ENCODE measurements at places on chromosomes 3 and 15.

- DNase-seq, result peak; percentile 56
These were observed 27.5 kb downstream of the BHLHE40 start for GRCh38 chr3:5006755-5007202.

GRCh38 chr3:4494895-4495264 is 1.7 kb downstream of the ITPR1 start:
- DNase-seq, result no peak

GRCh38 chr3:85258819-85259218 is 300.0 kb downstream of the CADM2 start:
- no peak for DNase-seq

DNA sequence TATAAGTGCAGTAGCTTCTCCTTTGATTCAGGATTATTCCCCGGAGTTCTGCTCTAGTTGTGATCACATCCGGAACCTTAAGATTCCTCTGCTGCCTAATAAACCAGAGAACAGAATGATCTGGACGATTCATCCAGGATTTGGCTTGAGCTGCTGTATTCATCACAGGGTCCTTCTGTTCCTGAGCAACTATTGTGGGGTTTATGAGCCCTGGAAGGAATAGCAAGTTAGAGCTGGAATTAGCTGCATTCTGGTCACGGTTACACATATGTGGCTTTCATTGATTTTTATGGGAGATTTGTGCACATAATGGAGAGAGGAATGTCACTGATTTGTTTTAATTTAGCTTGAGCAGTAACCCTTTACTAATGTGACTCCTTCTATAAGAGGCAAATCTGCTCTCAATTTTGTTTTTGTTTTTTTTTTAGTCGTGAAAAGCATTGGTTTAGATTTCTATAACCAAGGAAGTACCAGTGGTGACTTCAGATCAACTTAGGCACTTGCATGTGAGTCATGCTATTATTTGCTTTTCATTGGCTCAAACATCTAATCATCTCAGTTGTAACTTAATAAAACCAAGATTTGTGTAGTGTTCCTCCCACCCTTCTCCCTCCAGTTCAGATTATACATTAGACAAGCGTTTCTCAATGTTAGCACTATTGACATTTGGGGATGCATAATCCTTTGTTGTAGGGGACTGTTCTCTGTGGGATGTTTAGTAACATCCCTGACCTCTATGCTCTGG is 148.5 kb downstream of the OTOL1 start:
- DNase-seq, result no peak

GRCh38 chr15:56369234-56369633 is 4.0 kb downstream of the TEX9 start:
- DNase-seq, result no peak

GRCh38 chr3:126870608-126871210 is 112.2 kb upstream of the PLXNA1 start:
- DNase-seq, result no peak

GRCh38 chr3:53240989-53241972 is 14.5 kb downstream of the TKT start:
- DNase-seq, result no peak

DNA sequence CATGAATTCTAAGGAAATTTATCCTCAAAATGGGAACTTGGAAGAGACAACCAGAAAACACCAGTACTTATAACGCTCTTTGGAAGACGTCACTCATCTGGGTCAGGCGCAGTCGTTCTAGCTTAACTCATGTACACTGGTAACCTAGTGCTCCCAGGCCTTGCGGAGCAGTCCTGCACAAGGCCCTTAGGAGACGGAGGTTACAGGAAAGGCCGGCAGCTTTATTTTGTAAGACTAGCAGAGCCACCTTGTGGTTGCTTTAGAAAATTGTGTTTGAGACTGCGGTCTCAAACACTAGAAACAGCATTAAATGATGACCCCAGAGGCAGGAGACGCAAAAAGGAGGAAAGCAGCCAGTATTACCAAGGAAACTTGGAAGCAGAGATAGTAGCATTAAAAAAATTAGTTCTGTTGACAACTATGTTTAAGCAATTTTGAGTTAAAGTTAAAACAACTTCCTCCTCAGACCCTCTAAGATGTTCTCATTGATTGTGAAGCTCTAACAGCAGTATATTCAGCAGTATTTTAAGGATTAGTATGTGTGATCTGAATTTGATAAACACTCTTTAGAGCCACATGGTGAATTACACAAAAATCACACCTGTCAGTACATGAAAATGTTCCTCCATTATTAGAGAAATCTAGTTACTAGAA is 141.9 kb upstream of the C2CD4B start:
- DNase-seq, result no peak

DNA sequence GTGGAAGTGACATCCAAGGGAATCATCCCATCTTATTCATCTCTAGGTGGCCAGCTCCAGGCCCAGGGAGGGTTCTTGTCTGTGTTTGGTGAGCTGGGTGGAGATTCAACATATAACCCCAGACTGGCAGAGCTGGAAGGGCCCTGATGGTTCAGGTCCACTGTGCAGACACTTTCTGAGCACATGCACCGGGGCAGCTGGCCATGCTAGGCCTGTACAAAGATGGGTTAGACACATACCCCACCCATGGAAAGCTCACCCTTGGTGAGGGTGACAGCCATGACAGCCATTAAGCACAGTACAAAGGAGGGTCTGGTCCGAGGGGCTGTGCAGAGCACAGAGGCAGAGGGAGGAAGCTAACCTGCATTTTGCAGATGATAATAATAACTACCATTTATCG is 100.4 kb downstream of the CORO2B start:
- no peak for DNase-seq

DNA sequence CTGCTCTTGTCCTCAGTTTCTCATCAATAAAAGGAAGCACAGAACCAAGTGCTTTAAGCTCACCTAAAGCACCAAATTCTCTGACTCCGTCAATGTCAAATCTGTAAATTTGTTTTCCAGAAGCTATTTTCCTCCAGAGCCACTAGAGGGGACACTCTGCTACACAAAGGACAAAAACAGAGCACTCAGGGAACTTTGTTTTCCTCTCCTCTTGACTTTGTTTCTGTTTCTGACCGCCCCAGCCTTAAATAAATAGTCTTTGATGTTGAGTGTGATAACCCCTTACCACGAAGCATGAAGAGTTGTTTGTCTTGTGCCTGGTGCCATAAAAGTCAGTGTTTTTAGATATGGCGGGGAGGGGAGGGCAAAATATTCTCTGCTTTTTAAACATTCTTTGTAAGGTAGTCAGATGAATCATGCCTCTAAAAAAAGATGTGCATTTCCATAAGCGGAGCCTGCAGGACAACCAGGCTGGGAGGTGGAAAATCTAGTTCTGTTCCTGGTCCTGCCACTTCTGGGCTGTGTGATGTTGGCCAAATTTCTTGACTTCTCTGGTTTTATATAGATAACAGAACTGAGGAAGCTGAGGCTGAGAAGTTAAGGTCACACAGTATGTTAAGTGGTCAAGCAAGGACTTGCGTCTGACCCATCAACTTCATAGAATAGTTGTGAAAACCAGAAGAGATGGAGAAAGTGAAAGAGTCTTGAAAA is 7.3 kb upstream of the ZBTB38 start:
- no peak for DNase-seq

DNA sequence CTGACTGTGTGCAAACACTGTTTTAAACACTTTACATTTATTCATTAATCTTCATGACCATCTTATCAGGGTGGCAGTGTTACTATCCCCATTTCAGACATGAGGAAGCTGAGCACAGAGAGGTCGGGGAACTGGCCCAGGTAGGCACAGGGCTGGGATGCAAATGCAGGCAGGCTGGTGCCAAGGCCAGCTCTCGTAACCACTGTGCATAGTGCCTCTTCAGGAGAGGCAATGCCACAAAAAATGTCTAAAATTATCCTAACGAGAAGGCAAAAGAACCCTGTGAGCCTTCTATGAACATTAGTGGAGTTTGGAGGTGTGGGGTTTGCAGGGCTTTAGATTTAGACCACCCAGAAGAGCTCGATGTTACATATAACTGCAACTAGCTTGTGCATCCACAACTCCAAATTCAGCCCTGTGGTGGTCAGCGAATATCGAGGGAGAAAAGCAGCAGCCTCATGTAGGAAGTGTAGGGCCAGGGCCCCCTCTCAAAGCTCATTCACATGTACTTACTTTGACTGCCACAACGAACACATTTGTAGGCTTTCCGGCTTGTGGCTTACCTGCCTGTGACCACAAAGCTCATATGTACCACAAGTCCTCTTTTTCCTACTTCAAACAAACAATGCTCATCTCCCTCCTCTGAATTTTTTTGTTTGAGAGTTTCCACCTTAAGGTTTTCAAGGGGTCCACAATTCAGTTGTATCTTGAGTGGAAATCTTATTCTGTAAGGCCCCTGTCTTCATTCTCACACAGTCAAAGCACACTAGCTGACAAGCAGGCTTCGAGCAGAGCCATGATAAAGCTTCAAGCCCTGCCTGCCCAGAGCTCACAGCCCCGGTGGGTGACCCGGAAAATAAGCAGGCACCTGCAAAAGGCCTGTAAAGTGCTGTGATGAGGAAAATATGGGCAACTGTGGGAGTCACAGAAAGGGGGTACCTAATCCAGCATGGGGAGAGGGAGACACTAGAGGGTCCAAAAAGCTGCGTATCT is 722.9 kb upstream of the CFAP20DC start:
- DNase-seq, result no peak

GRCh38 chr3:127915115-127915936 is at the start of gene KBTBD12:
Gene KBTBD12 (plus strand): TSS chr3:127915232. CDS start chr3:127923062, 7,830 bp downstream.
- no peak for DNase-seq

- DNase-seq, result no peak
These were observed 50.7 kb downstream of the CLDN11 start for GRCh38 chr3:170469151-170470062.
